Right ventricle myocardium inferior (tissue), 1 donor: ENCODE measurements at places on chromosomes 6 and 20.

- DNase-seq = no peak
These were observed 148.9 kb downstream of the CEBPB start for GRCh38 chr20:50339466-50339901.

GRCh38 chr20:14512839-14513238, 175.4 kb upstream of the FLRT3 start:
- DNase-seq = no peak

DNA sequence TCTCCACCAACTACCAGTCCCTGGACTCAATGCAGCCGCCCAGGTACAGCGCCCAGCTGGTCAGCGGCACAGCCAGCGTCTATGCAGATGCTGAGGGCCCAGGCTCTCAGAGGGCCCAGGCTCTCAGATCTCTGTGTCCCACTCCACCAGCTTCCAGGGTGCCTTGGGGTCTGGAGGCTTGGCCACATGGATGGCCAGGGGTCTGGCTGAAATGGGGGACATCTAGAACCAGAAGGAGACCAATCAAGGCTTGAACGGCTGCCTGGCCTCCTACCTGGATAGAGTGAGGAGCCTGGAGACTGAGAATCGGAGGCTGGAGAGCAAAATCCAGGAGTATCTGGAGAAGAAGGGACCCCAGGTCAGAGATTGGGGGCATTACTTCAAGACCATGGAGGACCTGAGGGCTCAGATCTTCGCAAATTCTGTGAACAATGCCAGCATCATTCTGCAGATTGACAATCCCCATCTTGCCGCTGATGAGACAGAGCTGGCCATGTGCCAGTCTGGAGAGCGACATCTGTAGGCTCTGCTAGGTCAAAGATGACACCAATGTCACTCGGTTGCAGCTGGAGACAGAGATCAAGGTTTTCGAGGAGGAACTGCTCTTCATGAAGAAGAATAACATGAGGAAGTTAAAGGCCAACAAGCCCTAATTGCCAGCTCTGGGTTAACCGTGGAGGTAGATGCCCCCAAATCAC, 44.1 kb upstream of the GRM4 start:
- peak; percentile 74 for DNase-seq

GRCh38 chr6:5846889-5847288, 159.8 kb downstream of the NRN1 start:
- no peak for DNase-seq

DNA sequence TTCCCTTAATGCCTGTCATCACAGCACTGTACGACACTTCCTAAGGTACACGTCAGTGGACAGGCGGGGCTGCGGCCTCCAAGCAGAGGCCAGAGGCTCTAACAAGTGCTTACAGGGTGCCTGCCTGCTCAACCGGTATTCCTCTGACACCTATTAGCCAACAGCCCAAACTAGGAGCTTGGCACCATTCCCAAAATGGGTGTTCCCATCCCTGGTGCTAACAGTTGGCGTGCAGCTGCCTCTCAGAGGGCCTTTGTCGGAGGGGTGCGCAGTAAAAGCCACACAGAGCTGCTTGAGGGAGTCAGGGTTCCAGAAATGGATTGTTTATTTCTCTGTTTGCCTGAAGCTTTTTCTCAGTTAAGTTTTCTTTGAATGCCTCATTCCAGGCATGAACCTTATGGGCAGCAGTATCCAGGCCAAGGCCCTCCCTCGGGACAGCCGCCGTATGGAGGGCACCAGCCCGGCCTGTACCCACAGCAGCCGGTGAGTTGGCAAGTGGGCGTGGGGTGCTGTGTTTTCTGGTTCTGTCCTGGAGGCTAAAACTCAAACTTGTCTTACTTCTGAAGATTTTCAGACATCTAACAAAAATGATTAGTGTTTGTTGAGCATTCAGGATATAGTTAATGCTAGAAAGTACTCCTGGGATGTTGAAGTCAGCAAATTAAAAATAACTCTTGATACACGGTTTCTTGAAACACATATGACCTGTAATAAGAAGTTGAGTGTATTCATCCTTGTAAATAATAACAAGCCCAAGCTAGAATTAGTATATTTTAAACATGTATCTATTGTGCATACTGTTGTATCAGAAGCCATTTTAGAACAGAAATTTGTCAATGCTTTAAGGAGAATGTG, 124.7 kb downstream of the TMEM242 start:
- no peak for DNase-seq

DNA sequence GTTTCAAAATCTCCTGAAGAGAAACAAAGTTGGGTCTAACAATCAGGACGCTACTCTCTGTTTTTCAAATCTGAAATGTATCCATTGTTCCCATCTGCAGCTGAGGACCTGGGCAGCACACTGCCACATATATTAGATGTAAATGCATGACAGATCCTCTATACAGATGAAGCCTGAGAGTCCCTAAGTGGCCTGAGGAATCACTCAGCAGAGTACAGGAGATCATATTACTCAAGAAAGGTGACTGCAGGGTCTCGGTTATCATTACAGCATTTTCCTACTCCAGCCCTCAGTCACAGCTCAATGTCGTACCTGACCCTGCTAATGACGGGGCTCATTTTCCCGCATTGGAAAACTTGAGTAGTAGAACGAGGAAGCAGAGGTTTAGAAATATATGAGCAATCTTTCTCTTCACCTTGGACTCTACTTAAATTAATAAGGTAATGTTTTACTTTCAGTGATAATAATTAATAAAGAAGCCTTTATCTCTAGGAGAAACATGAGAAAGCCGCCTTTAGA, 256.2 kb upstream of the IRAK1BP1 start:
- no peak for DNase-seq

DNA sequence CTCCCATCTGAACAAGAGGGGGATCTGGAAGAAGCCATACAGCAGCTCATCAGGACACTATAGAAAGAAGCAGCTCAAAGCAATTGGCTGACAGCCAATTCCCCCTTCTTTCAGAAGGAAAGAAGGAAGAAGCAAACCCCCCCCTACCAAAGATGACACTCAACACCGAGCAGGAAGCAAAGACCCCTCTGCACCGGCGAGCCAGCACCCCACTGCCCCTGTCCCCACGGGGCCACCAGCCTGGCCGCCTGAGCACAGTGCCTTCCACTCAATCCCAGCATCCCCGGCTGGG, 1.2 kb downstream of the REM1 start:
- no peak for DNase-seq

DNA sequence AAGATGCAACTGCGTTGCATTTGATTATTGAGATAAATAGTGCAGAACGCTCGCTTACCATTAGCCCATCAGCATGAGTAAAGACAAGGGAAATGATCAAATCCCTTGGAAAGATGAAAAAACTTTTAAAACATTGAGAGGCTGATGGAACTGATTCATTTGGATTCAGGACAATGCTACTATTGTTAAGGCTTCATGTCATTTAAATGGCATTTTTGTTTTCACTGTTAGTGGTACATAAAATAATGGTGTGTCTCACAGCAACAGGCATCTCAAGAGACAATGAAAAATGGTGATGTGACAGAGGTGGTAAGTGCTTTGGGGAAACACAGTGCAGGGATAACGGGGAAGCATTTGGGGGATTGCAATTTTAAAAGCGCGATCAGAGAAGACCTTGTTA, 159.7 kb upstream of the KCNG1 start:
- no peak for DNase-seq

- no peak for DNase-seq
These were observed 1394.4 kb downstream of the KHDRBS2 start for GRCh38 chr6:60891606-60892005.
